ENCODE measurements at places on chromosomes 6 and 20. TPM values are rescaled to one million over a fixed set of nuclear protein-coding genes. Genes with fewer than 3 reads are reported as not detected.

DNA sequence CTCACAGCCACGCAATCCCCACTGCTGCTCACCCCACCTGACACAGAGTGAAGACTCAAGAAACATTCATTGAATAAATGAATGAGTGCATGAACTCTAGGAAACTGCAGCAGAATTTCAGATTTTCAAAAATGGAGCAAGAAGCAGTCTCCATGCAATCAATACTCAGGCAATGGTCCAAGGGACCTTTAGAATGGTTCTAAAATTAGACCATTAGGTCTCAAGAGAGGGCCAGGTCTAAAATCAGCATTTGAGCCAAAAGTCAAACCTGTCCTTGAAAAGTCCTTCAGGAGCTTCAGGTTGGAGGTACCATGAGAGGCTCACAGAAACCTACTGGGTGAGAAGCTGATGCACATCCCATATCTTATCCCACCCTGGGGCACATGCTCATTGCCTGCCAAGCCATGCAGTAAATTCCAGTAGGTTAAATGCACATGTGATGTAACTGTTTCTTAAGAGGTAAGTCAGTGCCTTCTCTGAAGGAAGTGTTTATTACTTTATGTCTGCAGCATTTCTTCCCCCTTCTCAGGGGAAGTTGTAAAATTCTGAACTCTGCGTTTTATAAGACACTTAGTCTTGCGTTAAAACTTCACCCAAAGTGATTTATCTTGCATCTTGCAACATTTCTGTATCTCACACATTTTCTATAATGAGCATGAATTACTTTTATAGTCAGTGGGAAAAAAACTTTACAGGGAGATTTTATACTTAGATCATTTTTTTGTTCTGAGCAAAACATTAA is 126.6 kb downstream of the ADAT2 start:
- no peak for DNase-seq

DNA sequence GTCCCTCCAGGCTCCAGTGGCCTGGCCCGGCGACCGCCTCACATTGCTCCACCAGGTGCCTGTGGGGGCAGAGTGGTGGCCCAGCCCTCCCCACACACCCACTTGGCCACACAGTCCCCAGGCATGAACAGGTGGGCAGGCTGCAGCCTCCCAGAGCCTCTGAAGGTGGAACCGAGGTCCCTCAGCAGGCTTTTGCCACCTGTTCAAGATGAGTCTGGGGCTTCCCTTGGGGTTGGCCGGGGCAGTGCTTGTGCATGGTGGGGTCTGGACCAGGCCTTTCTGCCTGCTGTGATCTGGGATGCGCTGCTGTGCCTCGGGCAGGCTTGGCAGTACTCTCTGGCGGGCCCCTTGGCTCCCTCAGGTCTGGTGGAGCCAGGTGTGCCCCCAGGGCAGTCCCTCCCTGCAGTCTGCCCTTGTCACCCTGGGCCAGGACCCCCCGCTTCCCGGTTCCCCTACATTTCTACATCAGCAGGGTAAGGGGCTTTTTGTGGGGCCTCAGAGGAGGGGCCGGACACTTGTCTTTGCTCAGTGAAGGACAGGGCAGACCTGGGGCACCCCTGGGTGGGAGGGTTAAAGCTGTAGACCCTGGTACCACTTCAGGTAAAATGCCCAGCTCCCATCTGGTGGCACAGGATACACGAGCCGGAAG is 2.7 kb upstream of the COL9A3 start:
- no peak for DNase-seq

DNA sequence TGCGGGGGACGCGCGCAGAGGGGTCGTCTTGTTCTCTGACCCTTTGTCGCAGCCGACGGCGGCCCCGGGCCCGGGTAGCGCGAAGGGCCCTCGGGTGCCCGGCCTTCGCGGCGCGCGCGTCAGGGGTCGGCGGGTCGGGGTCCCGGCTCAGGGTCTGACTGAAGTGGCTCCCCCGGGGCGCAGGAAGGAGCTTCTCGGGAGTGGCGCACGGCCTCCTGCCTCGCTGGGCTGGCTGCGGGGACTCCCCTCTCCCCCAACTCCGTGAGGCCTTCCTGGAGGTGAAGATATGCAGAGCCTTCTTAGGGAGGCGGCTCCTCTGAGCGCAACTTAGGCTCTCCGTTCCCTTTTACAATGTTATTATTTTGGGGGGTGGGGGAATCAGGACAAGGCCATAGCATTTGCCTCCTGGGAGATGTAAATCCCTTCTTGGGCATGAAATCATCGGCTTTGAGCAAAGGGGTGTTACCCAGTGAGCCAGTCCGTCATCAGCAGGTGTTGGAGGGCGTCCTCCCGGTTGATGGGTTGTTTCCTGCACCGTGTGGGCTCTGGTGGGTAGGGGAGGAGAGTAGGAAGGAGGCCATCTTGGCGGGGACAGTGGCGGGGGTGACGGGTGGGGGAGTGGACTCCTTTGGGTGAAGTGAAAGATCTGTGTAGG is 523 bp downstream of the CDS2 start:
- DNase-seq: no peak

GRCh38 chr20:59161721-59162120 is 1.9 kb upstream of the ZNF831 start:
- no peak for DNase-seq

The FAM135A gene
- 25.1 TPM for total RNA-seq

The SALL4 gene
- total RNA-seq: 1.4 TPM

The LAMP5 gene
- 0.51 TPM for total RNA-seq

- DNase-seq: no peak
Measured at GRCh38 chr20:50056408-50056926, 56.5 kb downstream of the UBE2V1 start.

Measured in epithelial cell of proximal tubule (primary cell).